Hepatic stellate cell (primary cell): ENCODE measurements at places on chromosomes 7 and 10.

GRCh38 chr7:83534488-83534887 lies 114.5 kb downstream of the SEMA3E start:
- no peak for DNase-seq

DNA sequence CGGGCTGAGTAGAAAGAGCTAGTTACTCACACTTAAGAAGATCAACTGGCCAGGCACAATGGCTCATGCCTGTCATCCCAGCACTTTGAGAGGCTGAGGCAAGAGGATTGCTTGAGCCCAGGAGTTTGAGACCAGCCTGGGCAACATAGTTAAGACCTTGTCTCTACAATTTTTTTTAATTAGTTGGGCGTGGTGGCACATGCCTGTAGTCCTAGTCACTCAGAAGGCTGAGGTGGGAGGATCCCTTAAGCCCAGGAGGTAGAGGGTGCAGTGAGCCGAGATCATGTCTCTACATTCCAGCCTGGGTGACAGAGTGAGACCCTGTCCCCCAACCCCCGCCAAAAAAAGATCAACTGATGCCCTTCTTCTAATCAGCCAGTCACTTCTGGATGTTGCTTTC lies 74.6 kb upstream of the ATP6V0A4 start:
- DNase-seq = no peak

DNA sequence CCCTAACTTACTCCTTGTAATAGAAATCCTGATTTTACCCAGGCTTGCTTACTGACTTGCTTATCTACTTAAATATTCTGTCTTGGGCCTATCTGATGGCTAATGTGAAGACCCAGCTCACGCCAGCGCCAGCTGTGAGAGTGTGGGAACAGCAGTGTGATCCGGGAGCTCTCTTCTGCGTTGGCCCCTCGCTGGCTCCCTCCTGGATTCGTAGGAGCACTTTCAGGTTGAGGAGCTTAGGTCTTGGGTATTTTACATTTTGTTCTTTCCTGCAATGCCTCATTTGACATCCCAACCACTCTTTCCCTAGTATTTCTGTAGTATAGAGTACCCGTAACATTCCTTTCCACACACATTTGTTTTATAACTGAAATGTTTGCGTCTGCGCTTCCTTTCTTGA lies 51.7 kb downstream of the CREM start:
- DNase-seq = no peak

DNA sequence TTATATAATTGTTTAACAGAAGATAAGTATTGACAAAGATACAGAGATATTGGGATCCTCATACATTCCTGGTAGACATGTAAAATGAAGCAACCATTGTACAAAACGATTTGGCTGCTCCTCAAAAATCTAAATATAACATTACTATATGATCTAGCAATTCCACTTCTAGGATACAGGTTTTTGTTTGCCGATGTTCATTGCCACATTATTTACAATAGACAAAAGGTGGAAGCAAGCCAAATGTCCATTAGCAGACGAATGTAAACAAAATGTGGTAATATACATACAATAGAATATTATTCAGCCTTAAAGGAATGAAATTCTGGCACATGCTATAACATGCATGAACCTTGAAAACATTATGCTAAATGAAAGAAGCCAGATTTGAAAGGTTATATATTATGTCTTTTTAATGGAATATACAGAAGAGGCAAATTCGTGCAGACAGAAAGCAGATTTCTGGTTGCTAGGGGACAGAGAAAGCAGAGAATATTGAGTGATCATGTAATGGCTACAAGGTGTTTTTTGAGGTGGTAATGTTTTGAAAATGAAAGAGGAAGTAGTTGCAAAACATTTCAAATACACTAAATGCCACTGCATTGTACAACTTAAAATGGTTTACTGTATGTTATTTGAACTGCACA lies 44.9 kb downstream of the POLR1F start:
- DNase-seq = no peak

GRCh38 chr10:11831520-11831951 lies 8.4 kb downstream of the PROSER2 start:
- no peak for DNase-seq
